Activated naive CD8-positive, alpha-beta T cell treated with anti-CD3 and anti-CD28 coated beads, Interleukin-2, amount 10 ng/mL, durations not matched to agents 7 days and 5 days (primary cell): ENCODE measurements at places on chromosomes 5 and 9. TPM values are rescaled to one million over a fixed set of nuclear protein-coding genes. Genes with fewer than 3 reads are reported as not detected.

IFNK gene
- not detected for total RNA-seq

DNA sequence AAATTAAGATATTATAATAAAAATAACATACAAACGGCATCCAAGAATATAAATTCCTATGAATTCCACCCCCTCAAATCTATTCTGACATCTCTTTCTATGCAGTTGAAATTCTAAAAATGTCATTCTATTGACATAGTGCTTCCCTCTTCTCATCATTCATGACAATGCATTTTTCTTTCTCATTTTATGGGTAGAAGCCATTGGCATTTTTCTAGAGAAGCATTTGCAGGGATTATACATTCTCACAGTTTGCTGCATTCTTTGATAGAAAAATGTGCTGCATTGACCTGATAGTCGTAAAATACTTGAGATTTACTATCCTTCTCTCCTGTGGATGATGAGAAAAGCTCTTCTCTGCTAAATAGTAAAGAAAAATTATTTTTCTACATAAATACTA lies 760.9 kb upstream of the ACO1 start:
- H3K27me3 ChIP-seq, result peaks cover 2% of the 10 kb centered on the region
- H3K36me3 ChIP-seq, result no peaks in the 10 kb centered on the region
- H3K4me3 ChIP-seq, result no peak overlapping the region
- H3K4me1 ChIP-seq, result no peaks in the 10 kb centered on the region

DNA sequence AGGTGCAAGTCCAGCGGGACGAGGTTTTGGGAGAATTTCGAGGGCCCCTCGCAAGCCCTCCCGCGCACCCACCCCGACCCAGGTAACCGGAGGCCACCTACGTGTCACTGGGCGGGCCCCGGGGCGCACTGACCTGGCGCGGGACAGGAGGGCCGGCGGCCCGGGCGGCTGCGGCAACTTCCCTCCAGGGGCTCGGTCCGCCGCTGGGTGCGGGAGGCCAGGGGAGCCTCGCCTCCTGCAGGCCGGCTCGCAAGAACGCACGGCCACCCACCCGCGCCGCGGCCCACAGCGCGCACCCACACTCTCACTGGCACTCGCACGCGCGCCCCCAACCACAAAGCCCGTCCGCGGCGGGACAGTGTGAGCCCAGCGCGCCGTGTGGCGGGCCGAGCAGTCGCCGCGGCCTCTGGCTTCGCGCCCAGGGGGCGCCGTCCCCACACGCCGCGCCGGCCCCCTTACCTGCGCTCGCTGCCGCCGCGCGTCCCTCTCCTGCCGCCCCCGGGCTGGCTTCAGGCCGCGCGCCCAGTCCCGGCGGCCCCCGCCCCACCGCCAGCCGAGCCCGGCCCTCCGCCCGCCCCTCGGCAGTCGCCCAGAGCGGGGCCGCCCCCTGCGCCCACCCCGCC lies 451 bp downstream of the LPAR1 start:
- H3K27me3 ChIP-seq, result peaks cover 46% of the 10 kb centered on the region
- no peak overlapping the region for H3K27ac ChIP-seq
- peak; percentile 35 for DNase-seq
- H3K4me1 ChIP-seq, result peaks cover 11% of the 10 kb centered on the region
- no peak overlapping the region for H3K4me3 ChIP-seq

DNA sequence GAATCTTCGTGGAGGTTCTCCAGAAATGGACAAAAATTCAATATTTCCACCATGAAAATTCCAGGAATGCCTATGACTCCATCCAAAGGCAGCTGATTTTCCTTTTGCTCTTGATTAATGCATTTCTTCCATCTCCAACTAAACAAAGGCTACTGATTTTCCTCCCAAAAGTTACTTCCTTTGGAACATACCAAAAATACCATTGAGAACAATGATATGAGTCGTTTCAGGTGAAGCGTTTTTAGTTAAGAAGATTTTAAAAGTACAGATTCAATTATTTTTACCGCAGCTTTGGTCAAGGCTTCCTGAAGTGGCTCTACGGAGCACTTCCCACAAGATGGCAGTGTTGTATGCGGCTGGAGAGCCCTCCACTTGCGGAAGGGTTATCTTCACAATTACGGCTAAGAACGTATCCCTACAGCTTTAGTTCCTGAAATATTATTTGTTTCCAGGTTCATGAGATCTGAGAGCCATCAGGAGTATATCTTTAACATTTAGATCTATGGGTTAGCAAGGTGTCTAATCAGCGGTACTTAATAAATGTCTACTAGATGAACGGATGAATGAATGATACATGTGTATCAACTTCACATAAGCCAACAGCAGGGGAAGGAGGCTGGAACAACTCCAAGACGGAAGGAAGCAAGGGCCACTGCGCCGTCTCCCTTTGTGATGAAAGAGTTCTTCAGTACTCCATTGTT lies 35.9 kb upstream of the ARSB start:
- H3K27me3 ChIP-seq, result peaks cover 72% of the 10 kb centered on the region
- H3K4me3 ChIP-seq, result no peak overlapping the region
- DNase-seq, result no peak
- H3K36me3 ChIP-seq, result no peaks in the 10 kb centered on the region
- H3K4me1 ChIP-seq, result peaks cover 9% of the 10 kb centered on the region
